ENCODE measurements at places on chromosomes 16 and 17. TPM values are rescaled to one million over a fixed set of nuclear protein-coding genes. Genes with fewer than 3 reads are reported as not detected.

PRR35 gene
- polyA plus RNA-seq: not detected

PRCD gene
- 1.3 TPM for polyA plus RNA-seq

TMEM204 gene
- 186 TPM for polyA plus RNA-seq

SLC38A8 gene
- not detected for polyA plus RNA-seq

PRSS8 gene
- polyA plus RNA-seq: not detected

AGRP gene
- polyA plus RNA-seq: not detected

TMEM88 gene
- not detected for polyA plus RNA-seq

GRCh38 chr17:46154151-46154816 lies 38.9 kb downstream of the KANSL1 start:
- peak overlapping the region; percentile 10 for H3K4me3 ChIP-seq
- H3K36me3 ChIP-seq: no peaks in the 10 kb centered on the region
- H3K27me3 ChIP-seq: no peaks in the 10 kb centered on the region
- DNase-seq: no peak

GRCh38 chr17:17712268-17712924 lies 31.1 kb downstream of the RAI1 start:
- no peaks in the 10 kb centered on the region for H3K36me3 ChIP-seq
- no peak overlapping the region for H3K4me3 ChIP-seq
- H3K27me3 ChIP-seq: no peaks in the 10 kb centered on the region
- H3K27ac ChIP-seq: no peak overlapping the region
- H3K4me1 ChIP-seq: no peaks in the 10 kb centered on the region

- H3K4me3 ChIP-seq: no peak overlapping the region
- H3K27me3 ChIP-seq: no peaks in the 10 kb centered on the region
- no peaks in the 10 kb centered on the region for H3K4me1 ChIP-seq
- no peaks in the 10 kb centered on the region for H3K36me3 ChIP-seq
- no peak for DNase-seq
- H3K27ac ChIP-seq: no peak overlapping the region
These were observed 282.4 kb upstream of the EEF2KMT start for GRCh38 chr16:5379954-5380353.

DNA sequence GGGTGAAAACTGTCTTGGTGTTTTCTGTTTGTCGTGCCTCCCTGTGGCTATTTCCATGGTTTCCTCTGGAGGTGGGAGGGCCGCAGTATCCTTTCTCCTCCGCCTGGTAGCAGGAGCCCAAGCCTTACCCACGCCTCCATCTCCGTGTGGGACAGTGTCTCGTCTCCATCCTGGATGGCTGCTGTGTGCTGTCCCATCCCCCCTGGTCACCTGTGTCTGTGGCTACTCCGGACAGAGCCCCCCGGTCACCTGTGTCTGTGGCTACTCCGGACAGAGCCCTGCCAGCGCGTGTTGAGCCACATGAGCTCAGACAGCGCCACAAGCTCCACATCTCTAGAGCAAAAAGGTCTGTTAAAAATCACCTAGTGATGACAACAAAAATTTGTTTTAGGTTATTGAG lies 198.2 kb upstream of the CHMP6 start:
- no peak for DNase-seq
- H3K27ac ChIP-seq: peak overlapping the region; percentile 10
- H3K4me3 ChIP-seq: no peak overlapping the region
- peaks cover 46% of the 10 kb centered on the region for H3K4me1 ChIP-seq
- no peaks in the 10 kb centered on the region for H3K27me3 ChIP-seq

- no peak overlapping the region for H3K27ac ChIP-seq
- H3K4me3 ChIP-seq: no peak overlapping the region
- H3K27me3 ChIP-seq: no peaks in the 10 kb centered on the region
These were observed 33.8 kb upstream of the KPNB1 start for GRCh38 chr17:47615766-47616424.

DNA sequence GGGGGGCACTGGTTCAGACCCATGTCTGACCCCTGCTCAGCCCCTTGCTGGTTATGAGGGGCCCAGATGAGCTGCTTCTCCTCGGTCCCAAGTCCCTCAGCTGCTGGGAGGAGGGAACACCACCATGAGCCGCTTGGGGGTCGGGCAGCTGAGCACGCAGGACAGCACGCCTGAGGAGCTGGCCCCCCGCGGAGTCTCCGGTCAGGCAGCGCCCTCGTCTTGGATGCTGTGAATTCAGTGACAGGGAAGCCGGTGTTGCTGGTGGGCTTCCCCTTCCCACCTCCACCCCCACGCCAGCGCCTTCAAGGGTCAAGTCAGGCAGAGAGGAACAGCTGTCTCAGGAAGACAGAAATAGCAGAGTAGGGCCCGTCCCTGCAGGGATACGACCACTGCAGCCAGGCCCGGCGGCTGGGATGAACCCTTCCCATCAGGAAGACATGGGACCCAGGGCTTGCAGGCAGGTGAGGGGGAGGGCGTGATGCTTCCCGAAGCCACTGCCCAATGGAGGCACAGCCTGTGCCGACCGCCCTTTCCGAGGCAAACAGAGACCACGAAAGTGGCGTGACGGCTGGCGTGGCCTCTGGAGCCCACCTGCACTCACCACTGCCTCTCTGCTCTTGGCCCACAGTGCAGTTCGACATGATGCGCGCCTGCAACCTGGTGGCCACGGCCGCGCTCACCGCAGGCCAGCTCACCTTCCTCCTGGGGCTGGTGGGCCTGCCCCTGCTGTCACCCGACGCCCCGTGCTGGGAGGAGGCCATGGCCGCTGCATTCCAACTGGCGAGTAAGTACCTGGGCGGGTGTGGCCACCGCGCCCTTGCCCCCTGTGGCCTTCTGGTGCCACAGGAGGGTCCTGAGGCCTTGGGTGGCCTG lies 8.1 kb downstream of the TMEM204 start:
- peaks cover 75% of the 10 kb centered on the region for H3K4me1 ChIP-seq
- peak overlapping the region; percentile 19 for H3K27ac ChIP-seq
- no peaks in the 10 kb centered on the region for H3K27me3 ChIP-seq
- DNase-seq: no peak
- no peak overlapping the region for H3K4me3 ChIP-seq

DNA sequence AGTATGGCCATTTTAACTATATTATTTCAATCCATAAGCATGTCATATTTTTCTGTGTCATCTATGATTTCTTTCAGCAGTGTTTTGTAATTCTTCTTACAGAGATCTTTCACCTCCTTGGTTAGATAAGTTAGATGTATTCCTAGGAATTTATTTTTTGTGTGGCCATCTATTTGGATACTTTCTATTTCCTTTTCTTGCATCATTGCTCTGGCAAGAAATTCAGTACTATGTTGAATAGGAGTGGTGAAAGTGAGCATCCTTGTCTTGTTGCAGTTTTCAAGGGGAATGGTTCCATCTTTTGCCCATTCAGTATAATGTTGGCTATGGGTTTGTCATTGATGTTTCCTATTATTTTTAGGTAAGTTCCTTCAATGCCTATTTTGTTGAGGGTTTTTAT lies 15.1 kb upstream of the ABCA9 start:
- no peak overlapping the region for H3K4me3 ChIP-seq
- H3K27ac ChIP-seq: no peak overlapping the region
- H3K36me3 ChIP-seq: no peaks in the 10 kb centered on the region
- H3K4me1 ChIP-seq: no peaks in the 10 kb centered on the region
- DNase-seq: no peak

DNA sequence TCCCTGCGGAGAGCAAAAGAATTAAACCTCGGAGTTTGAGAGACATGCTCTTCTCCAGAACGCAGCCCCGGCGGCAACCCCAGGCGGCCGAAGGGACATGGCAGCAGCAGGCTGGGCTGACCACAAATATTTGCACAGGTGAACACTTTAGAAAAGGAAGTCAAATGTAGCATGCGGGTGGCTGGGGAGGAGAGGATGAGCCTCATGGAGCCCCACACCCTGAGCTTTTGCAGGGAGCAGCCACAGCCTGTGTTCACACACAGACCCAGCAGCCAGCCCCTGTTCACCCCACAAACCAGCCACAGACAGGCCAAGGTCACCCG lies 17.8 kb downstream of the HS3ST6 start:
- no peaks in the 10 kb centered on the region for H3K27me3 ChIP-seq
- H3K4me1 ChIP-seq: no peaks in the 10 kb centered on the region
- H3K4me3 ChIP-seq: no peak overlapping the region
- H3K36me3 ChIP-seq: no peaks in the 10 kb centered on the region
- DNase-seq: no peak
- no peak overlapping the region for H3K27ac ChIP-seq

DNA sequence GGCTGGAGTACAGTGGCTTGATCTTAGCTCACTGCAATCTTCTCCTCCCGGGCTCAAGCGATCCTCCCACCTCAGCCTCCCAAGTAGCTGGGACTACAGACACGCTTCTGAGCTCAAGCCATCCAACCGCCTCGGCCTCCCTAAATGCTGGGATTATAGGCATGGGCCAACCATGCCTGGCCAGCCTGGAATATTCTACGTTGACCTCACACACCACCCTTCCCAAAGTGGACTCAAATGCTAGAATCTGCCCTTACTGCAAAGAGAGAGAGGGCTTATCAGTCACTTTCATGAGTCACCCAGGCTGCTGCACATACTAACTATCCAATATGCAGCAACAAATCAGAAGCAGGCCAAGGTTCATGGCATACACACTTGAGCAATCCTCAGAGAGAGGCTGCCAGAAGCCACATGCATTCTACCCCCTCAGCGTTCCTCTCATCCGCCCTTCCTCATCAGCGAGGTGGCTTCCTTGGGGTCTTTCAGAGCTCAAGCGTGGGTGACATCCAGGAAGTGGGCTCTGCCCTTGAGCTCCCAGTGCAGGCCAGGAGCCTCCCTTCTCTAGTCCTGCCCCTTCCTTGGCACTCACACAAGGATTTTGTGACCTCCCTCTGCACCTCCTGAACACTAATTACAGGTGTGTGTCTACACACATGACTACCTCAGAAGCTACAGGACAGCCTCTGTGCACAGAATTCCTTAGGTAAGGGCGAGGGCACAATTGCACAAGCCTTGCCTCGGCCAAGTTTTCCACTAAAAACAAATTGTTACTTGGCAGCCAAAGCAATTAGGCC lies 24.8 kb upstream of the SIAH1 start:
- H3K36me3 ChIP-seq: no peaks in the 10 kb centered on the region
- H3K27me3 ChIP-seq: no peaks in the 10 kb centered on the region
- no peak for DNase-seq
- no peaks in the 10 kb centered on the region for H3K4me1 ChIP-seq
- no peak overlapping the region for H3K27ac ChIP-seq

- no peaks in the 10 kb centered on the region for H3K36me3 ChIP-seq
- H3K4me3 ChIP-seq: peak overlapping the region; percentile 33
- peak overlapping the region; percentile 84 for H3K27ac ChIP-seq
- H3K4me1 ChIP-seq: peaks cover 37% of the 10 kb centered on the region
- H3K27me3 ChIP-seq: no peaks in the 10 kb centered on the region
These were observed 76.0 kb downstream of the VMP1 start for GRCh38 chr17:59783221-59784047.

DNA sequence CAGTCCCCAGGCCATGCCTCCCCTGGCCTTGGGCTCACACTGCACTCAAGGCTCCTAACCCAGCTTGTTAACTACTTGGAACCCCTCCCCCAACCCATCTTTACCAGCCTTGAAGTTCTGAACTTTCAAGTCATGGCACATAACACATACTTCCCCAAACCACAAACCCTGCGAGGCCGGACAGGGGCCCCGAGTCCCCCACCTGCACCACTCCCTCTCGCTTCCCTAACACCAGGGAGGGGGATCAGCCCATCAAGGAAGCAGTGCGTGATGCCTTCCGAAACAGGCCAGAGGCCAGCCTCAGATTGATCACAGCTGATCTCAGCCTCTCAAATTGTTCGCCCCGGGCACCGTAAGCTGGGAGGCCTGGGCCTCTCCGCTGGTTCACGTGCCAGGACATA lies 3.0 kb upstream of the NLRC3 start:
- H3K4me1 ChIP-seq: peaks cover 23% of the 10 kb centered on the region
- H3K27me3 ChIP-seq: no peaks in the 10 kb centered on the region
- no peaks in the 10 kb centered on the region for H3K36me3 ChIP-seq
- H3K4me3 ChIP-seq: no peak overlapping the region

GRCh38 chr16:58733248-58733670 lies 857 bp downstream of the GOT2 start:
- H3K4me1 ChIP-seq: peaks cover 15% of the 10 kb centered on the region
- no peaks in the 10 kb centered on the region for H3K27me3 ChIP-seq
- H3K4me3 ChIP-seq: peak overlapping the region; percentile 83
- H3K27ac ChIP-seq: peak overlapping the region; percentile 79
- no peaks in the 10 kb centered on the region for H3K36me3 ChIP-seq
- no peak for DNase-seq

DNA sequence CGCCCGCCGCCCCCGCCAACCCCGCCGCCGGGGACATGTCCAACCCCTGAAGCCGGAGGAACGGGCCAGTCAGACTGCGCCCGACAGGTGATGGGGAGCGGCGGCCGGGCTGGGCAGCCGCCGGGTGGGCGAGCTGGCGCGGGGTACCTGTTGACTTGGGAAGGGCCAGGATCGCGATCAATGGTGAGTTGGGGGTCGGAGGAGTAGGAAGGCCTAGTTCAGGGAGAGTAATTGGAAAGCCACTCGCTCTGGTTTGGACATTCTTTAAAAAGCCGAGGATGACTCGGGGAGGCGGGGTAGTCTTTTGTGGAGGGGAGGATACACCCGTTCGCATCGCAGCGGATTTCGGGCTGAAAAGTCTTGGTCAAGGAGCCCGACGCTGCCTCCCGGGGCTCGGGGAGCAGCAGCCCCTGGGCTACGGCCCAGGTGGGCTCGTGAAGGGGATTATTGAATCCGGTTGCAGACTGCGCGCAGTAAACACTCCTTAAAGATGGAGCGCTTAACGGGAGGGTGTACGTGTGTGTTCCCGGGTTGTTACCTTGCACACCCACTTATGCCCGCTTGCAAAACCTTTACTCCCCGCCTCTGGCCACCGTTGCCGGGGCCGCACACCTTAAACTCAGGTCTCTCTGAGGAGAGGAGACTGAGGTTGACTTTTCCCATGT lies 123.8 kb downstream of the GOSR1 start:
- H3K36me3 ChIP-seq: no peaks in the 10 kb centered on the region
- H3K27me3 ChIP-seq: no peaks in the 10 kb centered on the region
- peak overlapping the region; percentile 79 for H3K4me3 ChIP-seq
- DNase-seq: peak; percentile 20
- H3K27ac ChIP-seq: peak overlapping the region; percentile 61

- no peaks in the 10 kb centered on the region for H3K4me1 ChIP-seq
- H3K4me3 ChIP-seq: no peak overlapping the region
- no peak for DNase-seq
- H3K27ac ChIP-seq: no peak overlapping the region
- no peaks in the 10 kb centered on the region for H3K36me3 ChIP-seq
These were observed 9.4 kb downstream of the MPO start for GRCh38 chr17:58271216-58271931.

DNA sequence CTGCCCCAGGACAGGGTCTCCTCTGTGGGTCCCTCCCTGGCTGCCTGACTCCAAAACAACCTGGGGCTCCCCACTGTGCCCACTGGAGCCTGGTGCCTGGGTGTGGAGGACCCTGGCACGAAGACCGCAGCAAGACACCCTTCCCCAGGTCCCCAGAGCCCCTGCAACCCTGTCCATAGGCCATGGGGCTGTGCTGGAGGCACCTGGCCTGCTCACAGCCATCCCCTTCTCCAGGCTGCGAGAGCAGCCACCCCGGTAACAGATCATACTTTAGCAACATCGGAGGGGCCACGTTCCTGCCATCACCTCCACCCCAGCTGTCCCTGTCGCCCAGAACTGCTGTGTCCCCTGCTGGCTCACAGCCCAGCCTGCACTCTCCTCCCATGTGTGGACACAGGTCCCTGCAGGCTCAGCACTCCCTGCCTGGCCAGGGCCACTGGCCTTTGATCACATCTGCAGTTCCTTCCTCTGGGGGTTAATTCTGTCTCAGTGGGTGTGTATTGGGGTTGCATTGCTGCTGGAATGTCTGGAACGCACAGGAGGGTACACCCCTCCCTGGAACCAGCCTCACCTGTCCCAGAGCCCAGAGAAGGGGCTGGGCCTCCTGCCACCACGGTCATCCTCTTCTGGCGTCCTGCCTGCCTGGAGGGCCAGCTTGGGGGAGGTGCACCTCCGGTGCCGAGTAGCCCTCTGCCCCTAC lies 12.2 kb downstream of the PPL start:
- no peaks in the 10 kb centered on the region for H3K27me3 ChIP-seq
- H3K27ac ChIP-seq: no peak overlapping the region
- H3K36me3 ChIP-seq: no peaks in the 10 kb centered on the region

Measured in naive thymus-derived CD4-positive, alpha-beta T cell (primary cell).